ENCODE measurements at places on chromosomes 7 and 10.

DNA sequence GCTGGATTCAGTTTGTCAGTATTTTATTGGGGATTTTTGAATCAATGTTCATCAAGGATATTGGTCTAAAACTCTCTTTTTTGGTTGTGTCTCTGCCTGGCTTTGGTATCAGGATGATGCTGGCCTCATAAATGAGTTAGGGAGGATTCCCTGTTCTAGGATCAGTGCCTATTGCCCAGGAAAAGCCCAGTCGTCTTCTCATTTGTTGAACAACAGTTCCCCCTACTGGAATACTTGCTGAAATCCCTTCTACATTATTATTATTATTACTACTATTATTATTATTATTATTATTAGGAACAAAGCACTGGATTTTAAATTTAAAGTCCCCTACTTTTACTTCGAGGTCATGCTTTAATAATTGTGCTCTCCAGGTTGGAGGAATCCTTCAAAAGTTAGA lies 528.9 kb downstream of the MAGI2 start:
- no peak for DNase-seq

- no peak for DNase-seq
These were observed 2.5 kb downstream of the SCRN1 start for GRCh38 chr7:29987083-29987482.

DNA sequence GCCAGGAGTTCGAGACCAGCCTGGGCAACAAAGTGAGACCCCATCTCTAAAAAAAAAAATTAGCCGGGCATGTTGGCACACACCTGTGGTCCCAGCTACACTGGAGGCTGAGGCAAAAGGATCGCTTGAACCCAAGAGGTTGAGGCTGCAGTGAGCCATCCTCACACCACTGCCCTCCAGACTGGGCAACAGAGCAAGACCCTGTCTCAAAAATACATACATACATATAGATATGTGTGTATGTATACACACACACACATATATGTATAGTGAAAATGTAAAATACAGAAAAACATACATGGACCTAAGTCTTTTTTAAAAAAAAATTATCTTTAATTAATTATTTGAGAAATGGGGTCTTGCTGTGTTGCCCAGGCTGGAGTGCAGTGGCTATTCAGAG lies 5.5 kb downstream of the SMO start:
- no peak for DNase-seq

DNA sequence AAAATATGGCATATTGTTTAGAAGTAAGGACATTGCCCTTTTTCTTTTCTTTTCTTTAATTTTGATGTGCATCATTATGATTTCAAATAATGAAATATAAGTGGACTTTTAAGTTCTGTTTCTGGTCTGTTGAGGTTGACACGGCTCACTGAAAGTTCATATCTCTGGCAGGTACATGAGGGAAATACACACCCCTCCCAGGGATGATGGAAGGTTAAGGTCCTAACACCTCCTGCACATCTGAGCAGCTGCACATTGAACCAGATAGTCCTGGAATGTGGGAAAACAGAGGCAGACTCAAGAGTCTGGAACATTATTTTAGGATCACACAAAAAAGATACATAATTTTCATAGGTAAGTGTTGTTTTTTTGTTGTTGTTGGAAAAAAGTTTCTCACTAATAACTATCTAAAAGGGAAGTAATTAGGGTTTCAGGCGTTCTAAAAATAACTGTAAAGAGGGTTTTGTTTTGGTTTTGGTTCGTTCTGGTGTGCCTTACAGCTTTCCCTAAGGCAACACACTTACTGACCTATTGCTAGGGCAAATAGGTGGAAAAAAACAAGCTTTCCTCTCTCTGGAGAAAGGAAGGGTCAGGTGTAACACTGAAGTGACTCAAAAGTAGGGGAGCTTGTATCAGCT lies 201.2 kb upstream of the PRKCQ start:
- DNase-seq: no peak

DNA sequence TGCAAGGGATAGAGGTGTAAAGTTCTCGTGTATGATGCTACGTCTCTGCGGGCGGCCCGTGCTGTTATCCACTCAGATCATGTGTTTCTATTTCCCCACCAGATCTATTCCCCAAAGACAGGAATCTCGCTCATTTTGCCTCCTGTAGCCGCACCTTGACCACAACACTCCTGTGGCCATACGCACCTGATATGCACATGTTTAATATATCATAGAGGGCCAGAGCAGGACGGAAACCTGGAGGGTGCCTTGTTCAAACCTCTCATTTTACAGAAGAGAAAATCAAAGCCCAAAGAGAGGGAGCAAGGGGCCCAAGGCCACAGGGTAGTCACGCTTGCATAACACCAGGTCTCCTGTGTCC lies 37.6 kb downstream of the STRA8 start:
- DNase-seq: no peak

DNA sequence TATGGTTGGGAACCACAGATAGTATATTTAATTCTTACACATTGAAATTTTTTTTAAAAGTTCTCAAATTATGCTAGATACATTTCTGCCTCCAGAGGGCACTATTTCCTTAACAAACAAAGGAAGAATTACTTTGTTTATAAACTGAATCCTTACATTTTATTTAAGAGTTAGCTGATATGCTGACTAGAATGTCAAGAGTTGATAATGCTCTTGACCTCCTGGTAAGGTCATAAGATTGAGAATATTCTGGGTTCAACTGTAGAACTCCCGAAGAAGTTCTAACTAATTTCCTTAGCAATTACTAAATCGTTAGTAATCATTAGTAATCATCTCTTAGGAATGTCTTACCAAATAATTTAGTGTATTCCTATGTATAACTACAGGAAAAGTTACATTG lies 95.3 kb upstream of the CYP26C1 start:
- DNase-seq: no peak

- no peak for DNase-seq
These were observed 328.4 kb upstream of the C7orf33 start for GRCh38 chr7:148261996-148262688.

- DNase-seq: no peak
These were observed 323.0 kb downstream of the GALNT17 start for GRCh38 chr7:71454981-71455380.

GRCh38 chr10:42637142-42637541 lies 1.2 kb downstream of the ZNF33B start:
- no peak for DNase-seq

- DNase-seq: no peak
These were observed 8.4 kb downstream of the COL17A1 start for GRCh38 chr10:104077247-104077646.

- DNase-seq: no peak
These were observed 14.3 kb downstream of the PRF1 start for GRCh38 chr10:70588255-70588654.

- no peak for DNase-seq
These were observed 221.1 kb downstream of the SEMA3E start for GRCh38 chr7:83427884-83428283.

DNA sequence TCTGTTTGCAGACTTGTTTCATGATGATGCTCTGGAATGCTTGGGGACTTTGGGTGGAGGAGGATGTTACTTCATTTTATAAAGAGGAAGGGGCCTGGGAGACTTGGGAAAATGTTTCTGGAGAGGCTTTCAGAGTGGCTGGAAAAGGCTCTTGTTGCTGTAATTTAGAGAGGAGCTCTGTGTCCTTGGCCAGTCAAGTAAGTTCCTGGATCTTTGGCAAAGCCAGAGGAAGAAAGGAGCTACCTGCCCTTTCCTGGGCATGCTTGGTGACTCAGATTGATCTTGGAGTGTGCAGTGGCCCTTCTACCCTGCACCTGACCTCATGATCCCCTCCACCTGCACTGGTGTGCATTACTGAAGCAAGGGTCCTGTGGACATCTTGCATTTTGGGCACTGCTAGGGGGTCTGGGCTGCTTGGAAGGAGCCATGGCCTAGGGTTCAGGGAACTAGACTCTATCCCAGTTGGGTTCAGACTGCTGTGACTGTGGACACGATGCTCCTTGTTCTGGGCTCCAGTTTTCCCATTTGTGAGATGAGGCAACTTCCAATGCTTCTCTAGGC lies 56.1 kb downstream of the ADCYAP1R1 start:
- no peak for DNase-seq

- no peak for DNase-seq
These were observed 84.6 kb downstream of the CH25H start for GRCh38 chr10:89122433-89123051.

- no peak for DNase-seq
These were observed 26.3 kb downstream of the GPR141 start for GRCh38 chr7:37709631-37710509.

DNA sequence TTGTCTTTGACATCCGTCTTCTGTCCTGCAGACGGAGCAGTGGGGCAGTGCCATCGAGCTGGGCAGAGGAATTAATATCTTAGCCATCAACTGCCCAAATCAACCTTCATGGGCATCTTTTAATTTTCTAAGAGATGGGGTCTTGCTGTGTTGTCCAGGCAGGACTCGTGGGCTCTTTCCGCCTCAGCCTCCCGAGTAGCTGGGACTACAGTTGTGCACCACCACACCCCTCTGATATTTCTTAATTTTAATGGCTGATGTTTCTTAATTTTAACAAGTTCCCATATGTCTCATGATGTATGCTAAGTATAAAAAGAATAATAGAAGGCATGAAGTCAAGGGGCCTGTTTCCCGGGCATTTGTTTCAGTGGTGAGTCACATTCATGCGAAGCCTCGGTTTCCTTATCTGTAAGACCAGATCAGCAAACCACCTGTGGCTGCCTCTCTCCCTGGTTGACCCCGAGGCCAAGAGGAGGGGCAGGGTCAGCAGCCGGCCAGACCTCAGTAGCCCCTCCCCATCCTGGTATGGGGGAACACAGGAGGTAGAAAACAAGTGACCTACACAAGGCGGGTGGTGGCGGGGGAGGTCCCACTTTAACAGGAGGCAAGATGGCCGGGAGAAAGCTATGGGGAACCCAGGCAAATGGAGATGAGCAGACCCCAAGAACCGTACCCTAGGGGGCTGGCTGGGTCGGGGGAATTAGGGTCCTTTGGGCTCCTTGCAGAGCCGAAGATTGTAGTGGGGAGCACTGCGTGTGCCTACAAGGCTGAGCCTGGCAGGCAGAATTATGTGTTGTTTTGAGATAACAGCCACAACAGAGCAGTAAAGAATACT lies 85.5 kb downstream of the CUX1 start:
- DNase-seq: no peak

DNA sequence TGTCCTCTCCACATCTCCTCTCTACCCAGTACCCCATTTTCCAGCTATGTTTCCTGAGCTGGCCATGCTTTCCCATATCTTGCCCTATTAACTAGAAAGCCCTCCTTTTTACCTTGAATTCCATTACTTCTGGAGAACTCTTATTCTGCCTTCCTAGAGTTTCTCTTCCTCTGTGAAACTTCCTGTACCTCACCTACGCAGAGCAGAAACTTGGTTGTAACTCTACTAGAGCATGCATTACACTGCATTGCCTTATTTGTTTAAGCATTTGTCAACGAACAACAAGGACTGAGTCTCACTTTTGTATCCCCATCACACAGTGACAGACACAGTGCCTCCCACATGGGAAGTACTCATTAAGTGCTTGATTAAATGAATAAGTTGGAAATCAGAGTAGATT lies 36.4 kb downstream of the VCL start:
- no peak for DNase-seq

DNA sequence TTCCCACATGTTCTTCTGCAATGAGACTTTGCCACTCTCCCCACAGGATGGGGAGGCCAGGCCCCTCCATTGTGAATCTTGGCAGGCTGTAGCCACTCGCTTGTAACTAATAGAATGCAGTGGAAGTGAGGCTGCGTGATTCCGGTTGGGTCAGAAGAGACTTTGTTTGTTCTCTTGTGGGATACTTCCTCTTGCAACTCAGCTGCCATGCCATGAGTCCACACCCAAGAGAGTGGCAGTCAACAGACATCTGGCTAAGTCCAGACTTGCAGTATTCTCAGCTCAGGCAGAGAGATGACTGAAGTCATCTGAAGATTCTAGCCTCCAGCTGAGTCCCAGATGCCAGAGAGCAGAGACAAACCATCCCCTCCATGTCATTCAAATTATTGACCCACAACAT lies 153.4 kb upstream of the GDF10 start:
- no peak for DNase-seq

GRCh38 chr7:95342642-95343307 lies 18.4 kb upstream of the PON1 start:
- no peak for DNase-seq

GRCh38 chr7:132406039-132406438 lies 170.2 kb downstream of the PLXNA4 start:
- no peak for DNase-seq

- DNase-seq: peak; percentile 14
These were observed 120.6 kb downstream of the LYZL1 start for GRCh38 chr10:29409241-29410054.

GRCh38 chr10:104580774-104581675 lies 60.1 kb upstream of the SORCS3 start:
- DNase-seq: peak; percentile 39

GRCh38 chr10:127928021-127928806 lies 21.3 kb downstream of the PTPRE start:
- no peak for DNase-seq

GRCh38 chr10:23436983-23437382 lies 1.9 kb upstream of the OTUD1 start:
- no peak for DNase-seq

DNA sequence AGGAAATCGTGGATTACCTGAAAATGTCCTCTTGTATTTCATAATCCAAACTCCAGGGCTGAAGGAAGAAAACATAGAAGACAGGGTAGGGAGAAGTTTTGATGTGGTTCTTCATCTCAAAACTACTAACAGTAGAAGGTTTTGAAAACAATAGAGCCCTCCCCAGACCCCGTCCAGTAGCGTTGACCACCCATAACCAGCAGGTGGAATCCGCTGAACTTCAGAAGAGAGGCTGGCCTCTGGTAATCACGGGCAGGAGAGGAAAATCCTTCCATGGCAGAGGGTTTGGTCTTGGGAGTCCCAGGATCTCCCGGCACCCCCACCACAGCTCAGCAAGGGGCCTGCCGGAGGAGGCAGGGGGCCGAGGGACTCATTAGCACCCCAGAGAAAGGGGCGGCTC lies 333.4 kb upstream of the RNF32 start:
- no peak for DNase-seq

DNA sequence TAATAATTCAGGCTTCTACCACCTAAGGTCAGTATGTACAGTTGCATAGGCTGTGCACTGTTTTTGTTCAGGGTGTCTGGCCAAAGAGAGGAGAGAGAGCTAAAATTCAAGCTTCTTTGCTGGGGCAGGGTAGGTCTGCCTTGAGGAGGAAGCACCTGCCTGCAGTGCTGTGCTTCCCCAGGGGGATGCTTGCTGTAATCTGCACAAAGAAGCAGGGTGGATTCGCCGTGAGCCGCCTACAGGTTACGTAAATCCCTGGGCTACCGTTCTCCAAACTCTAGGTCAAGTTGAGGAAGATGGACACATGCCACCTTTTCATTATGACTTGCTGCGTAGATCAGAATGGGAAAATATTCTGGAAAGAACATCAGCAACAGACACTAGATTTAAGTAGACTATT lies 543.3 kb downstream of the TNS3 start:
- DNase-seq: no peak

GRCh38 chr7:33764752-33765451 lies 140.4 kb upstream of the BMPER start:
- DNase-seq: no peak

- no peak for DNase-seq
These were observed 67.5 kb downstream of the CHST15 start for GRCh38 chr10:124025660-124026588.

Measured in activated CD8-positive, alpha-beta memory T cell treated with anti-CD3 and anti-CD28 coated beads for 4 hours (primary cell).